SJCRH30 (cell line): ENCODE measurements at places on chromosomes 6 and 20.

DNA sequence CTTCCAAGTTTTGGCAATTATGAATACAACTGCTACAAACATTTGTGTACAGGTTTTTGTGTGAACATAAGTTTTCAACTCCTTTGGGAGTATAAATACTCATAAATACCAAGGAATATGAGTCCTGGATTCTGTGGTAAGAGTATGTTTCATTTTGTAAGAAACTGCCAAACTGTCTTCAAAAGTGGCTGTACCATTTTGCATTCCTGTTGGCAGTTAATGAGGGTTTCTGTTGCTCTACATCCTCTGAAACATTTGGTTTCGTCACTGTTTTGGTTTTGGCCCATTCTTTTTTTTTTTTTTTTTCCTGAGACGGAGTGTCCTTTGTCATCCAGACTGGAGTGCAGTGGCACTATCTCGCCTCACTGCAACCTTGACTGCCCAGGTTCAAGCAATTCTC is 8.5 kb downstream of the AP5S1 start:
- no peak for DNase-seq

GRCh38 chr20:39067526-39068216 is 105.5 kb downstream of the DHX35 start:
- DNase-seq: no peak

- DNase-seq: no peak
Observed at GRCh38 chr6:43705996-43706395, 18.4 kb upstream of the MRPS18A start.

GRCh38 chr6:127120787-127121636 is 2.5 kb downstream of the RSPO3 start:
- DNase-seq: peak; percentile 46

DNA sequence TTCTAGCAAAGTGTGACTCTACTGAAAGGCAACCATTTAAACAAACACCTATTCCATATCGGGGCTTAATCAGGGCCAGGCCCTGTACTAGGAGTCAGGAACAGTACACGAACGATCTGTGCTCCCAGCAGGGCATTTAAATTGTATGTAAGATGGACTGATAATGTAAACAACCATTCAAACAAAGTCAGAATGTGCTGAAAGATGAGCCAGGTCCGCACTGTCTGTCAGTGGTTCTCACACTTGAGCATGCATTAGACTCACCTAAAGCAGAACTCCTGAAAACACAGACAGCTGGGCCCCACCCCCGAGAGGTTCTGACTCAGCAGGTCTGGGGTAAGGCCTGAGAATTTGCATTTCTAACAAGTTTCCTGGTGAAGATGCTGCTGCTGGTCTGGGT is 81.6 kb downstream of the PXDC1 start:
- DNase-seq: no peak
